ENCODE measurements at places on chromosomes 5 and 9. TPM values are rescaled to one million over a fixed set of nuclear protein-coding genes. Genes with fewer than 3 reads are reported as not detected.

The ZBTB43 gene
- 8.6 TPM for total RNA-seq

The ISCA1 gene
- 17.5 TPM for total RNA-seq

The DRD1 gene
- not detected for total RNA-seq

The SPATA31C1 gene
- under 0.01 TPM for total RNA-seq

The SPATA31E1 gene
- total RNA-seq: not detected

The POU5F2 gene
- total RNA-seq: 1.6 TPM

The UGT3A1 gene
- under 0.01 TPM for total RNA-seq

The CHD1 gene
- 32.6 TPM for total RNA-seq

The PCBD2 gene
- total RNA-seq: 5.9 TPM

The ADAMTS12 gene
- not detected for total RNA-seq

The PCDHGA9 gene
- 1.1 TPM for total RNA-seq

The PCDHGA6 gene
- 1.9 TPM for total RNA-seq

The ZNF618 gene
- total RNA-seq: 20.2 TPM

The NIPAL4 gene
- 0.81 TPM for total RNA-seq

The SOHLH1 gene
- not detected for total RNA-seq

The TAF11L5 gene
- not detected for total RNA-seq

The AMBP gene
- not detected for total RNA-seq

The PCDHB7 gene
- under 0.01 TPM for total RNA-seq

The PCDHGA2 gene
- 0.27 TPM for total RNA-seq

The AIF1L gene
- 4.8 TPM for total RNA-seq

The MAST4 gene
- total RNA-seq: 19.9 TPM

The BNC2 gene
- total RNA-seq: under 0.01 TPM

The IFNK gene
- total RNA-seq: not detected

The CNTNAP3 gene
- total RNA-seq: not detected

The FGF1 gene
- total RNA-seq: not detected

The TOR2A gene
- total RNA-seq: 15.9 TPM

The SMIM23 gene
- total RNA-seq: not detected

The ROPN1L gene
- total RNA-seq: 1.9 TPM

The PTGDS gene
- total RNA-seq: not detected

The NME5 gene
- total RNA-seq: 0.27 TPM

The CDC23 gene
- 18.9 TPM for total RNA-seq

The CCDC69 gene
- total RNA-seq: 33.7 TPM

The ANKRD34B gene
- under 0.01 TPM for total RNA-seq

The SUSD3 gene
- total RNA-seq: 28.0 TPM

The NXNL2 gene
- total RNA-seq: 0.54 TPM

The GRIN1 gene
- total RNA-seq: under 0.01 TPM

The PTPRD gene
- 16.2 TPM for total RNA-seq

The KCNV2 gene
- under 0.01 TPM for total RNA-seq

The PDLIM7 gene
- total RNA-seq: 21.3 TPM

The DMRT1 gene
- total RNA-seq: not detected

The FBXW11 gene
- total RNA-seq: 41.7 TPM

The FAM221B gene
- total RNA-seq: not detected

The SLC44A1 gene
- 28.3 TPM for total RNA-seq

The DAB2 gene
- 4.6 TPM for total RNA-seq

The SCGB3A2 gene
- not detected for total RNA-seq

The PCDHGB5 gene
- 2.4 TPM for total RNA-seq

The GABRB2 gene
- under 0.01 TPM for total RNA-seq

The WDR31 gene
- total RNA-seq: 3.2 TPM

The CTNNAL1 gene
- total RNA-seq: 1.6 TPM

The SPINK7 gene
- total RNA-seq: not detected

All from hematopoietic multipotent progenitor cell (in vitro differentiated cells).